ENCODE measurements at places on chromosomes 16 and 17. TPM values are rescaled to one million over a fixed set of nuclear protein-coding genes. Genes with fewer than 3 reads are reported as not detected.

DNA sequence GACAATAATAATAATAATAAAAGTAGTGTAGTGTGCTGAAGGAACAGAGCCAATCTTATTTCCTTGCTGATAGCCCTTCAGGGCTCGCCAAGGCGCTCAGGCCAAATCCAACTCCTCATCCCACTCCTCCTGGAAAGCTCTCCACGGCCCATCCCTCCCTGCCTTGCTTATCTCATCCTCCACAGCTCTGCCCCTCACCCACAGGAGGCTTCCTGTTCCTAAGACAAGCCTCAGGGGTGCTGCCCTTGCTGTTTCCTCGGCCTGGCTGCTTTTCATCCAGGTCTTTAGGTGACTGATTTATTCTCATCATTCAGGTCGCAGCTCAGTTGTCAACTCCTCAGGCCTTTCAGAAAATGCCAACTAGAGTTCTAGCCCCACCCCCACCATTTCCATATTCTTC is 11.2 kb downstream of the GTF3C1 start:
- no peak for DNase-seq

DNA sequence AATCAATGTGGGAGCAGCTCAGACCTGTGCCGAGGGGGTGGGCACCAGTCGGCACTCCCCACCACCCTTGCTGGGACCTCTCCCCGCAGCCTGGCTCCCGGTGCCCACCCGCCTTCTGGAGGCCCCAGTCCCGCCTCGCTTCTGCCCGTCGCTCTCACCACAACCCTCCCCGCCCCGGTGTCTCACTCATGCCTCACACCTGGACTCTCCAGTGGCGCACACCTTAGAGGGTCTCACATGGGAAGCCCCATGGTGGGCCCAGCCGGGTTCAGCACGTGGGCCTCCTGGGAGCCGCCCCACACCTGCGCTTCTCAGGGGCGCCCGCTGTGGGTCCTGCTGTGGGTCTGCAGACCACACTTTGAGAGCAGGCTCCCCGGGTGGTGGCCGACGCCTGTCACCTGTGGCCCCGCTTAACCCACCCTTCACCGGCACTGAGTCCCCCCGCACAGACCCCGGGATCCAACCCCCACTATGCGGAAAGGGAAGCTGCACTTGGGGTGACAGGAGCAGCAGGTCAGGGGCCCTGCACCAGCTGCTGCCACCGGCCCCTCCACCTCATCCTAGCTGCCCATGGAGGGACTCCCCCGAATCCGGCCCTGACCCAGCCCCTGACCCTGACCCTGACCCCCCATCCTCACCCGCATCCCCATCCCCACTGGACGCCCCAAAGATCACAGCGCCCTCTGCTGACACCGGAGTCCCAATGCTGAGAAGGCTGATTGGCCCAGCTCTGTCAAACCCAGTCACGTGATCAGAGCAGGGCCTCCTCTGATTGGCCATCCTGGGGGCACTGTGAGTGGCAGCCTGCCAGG is 27.4 kb upstream of the SLC38A10 start:
- DNase-seq, result no peak

GRCh38 chr17:82334622-82335394 is 1.2 kb upstream of the SECTM1 start:
- DNase-seq, result no peak

GRCh38 chr17:7651097-7651664 is 455 bp downstream of the ATP1B2 start:
- DNase-seq, result no peak

Gene DPEP2
- polyA plus RNA-seq, result not detected

Gene CMTR2
- not detected for polyA plus RNA-seq

DNA sequence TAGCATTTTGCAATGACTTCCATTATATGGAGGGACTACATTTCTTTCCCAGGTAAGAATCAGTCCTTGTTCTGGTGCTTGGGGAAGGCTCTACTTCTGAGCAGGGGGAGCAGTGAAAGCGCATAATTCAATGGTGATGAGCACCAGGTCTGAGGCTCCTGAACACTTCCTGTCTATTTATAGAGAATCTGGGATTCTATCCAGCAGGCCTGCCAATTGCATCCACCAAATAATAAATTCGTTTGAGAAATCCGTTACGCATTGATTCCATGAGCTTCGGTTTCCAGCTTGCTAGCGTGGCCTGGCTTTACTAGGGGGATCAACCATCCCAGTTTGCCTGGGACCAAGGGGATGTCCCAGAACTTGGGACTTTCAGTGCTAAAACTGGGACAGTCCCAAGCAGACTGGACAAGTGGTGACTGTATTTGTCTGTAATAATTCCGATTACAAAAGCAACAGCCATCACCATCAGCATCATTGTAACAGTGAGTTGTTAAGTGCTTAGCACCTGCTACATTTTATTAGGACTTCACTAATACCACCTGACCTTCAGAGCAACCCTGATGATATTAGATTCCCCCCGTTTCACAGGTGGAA is 349.9 kb downstream of the MAF start:
- peak; percentile 67 for DNase-seq

GRCh38 chr16:17469741-17470181 is 999 bp downstream of the XYLT1 start:
- no peak for DNase-seq

Gene MPO
- polyA plus RNA-seq, result 8.6 TPM

GRCh38 chr17:13387952-13388351 is 213.8 kb downstream of the HS3ST3A1 start:
- no peak for DNase-seq

GRCh38 chr17:78429618-78429995 is 51.2 kb downstream of the PGS1 start:
- no peak for DNase-seq

- peak; percentile 41 for DNase-seq
Measured at GRCh38 chr16:49484451-49484849, 110.8 kb downstream of the C16orf78 start.

- no peak for DNase-seq
Measured at GRCh38 chr16:70730031-70730430, 44.2 kb upstream of the MTSS2 start.

Gene P2RX1
- polyA plus RNA-seq, result 28.8 TPM

- DNase-seq, result no peak
Measured at GRCh38 chr17:77210331-77210730, 69.6 kb downstream of the SEC14L1 start.

DNA sequence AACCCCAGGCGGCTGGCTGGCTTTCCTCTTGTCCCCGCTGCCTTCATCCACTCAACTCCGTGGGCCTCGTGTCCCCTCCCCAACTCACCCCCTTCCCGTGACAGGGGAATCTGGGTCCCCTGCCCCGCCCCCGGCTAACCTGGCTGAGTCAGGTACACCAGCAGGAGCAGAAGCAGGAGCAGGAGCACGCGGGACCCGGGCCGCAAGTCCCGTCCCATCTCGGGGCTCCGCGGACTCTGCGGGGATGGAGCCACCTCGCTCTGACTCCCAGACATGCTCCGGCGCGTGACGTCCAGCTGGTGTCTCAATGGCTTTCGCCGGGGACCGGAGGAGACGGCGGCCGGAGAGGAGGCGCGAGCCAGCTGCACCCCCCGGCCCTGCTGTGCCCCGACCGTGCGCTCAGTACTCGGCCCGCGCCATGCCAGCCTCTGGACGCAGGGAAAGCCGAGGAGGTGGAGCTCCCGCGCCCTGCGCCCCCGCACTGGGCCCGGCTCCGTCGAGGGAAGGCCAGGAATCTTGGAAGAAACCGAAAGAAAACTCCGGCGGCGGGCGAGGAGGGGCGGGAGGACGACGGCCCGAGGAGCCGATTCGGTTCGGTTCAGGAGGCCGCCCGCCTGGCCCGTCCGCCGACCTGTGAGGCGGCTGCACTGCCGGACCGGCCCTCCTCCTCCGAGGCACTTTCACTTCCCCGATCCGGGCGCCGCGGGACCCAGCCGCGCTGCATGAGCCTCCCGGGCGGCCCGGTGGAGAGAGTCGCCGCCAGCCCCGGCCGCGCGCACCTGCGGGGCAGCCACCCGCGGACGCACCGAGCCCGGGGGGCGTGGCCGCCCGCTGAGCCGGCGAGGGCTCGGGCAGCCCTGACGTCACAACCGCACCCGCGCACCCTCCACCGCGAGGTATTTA is at the start of the genes CXCL16 and ZMYND15:
CXCL16 (minus strand) TSS at position 807 of the 903 bp plus-strand sequence; CDS start at position 218, 589 bp downstream.
ZMYND15 (plus strand) TSS at position 712 of the 903 bp plus-strand sequence. CDS start 716 bp downstream, outside the sequence.
- DNase-seq, result no peak

DNA sequence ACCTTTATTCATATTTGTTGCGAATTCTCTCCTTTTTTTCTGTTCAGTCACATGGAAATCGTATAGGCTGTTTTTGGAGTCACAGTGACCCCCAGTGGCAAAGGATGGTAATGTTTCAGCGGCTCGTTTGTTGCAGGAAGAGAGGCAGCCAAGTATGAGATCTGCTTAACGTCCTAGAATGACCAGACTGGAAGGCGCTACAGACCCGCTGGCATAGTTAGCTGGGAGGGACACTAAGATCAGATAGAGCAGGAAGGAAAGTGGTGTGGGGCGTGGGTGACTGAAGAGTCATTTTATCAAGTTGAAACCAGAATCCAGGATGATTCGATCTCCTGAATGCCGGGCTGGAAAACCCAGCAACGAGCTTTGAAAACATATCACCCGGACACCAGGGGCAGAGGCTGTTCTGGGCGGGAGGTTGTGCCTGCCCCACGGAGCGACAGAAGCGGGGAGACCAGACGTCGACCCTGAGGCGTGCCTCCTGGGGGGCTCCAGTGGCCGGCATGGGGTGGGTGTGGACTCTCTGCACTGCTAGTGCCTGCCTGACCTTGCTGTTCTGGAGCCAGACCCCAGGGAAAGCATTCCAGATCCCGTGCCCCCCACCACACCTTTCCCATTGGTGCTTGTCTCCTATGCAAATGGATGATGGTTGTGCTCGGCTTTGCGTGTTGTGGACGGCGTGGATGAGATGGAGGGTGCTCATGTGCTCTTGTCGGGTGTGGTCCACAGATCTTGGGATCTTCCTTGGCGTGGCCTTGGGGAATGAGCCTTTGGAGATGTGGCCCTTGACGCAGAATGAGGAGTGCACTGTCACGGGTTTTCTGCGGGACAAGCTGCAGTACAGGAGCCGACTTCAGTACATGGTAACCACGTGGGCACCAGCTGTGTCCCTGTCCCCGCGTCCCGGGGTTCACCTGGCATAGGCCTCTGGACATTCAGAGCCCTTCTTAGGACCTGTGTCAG is 7.7 kb downstream of the IL34 start:
- peak; percentile 92 for DNase-seq

GRCh38 chr16:11242658-11243057 is 13.3 kb downstream of the SOCS1 start:
- no peak for DNase-seq

- peak; percentile 72 for DNase-seq
Measured at GRCh38 chr16:60302676-60303075, 1568.6 kb upstream of the GOT2 start.

Gene CDK12
- polyA plus RNA-seq, result 40.6 TPM

- DNase-seq, result no peak
Measured at GRCh38 chr17:76077584-76078110, 1.3 kb upstream of the ZACN start.

GRCh38 chr17:28391401-28391800 is 14.6 kb downstream of the SLC46A1 start:
- DNase-seq, result no peak

DNA sequence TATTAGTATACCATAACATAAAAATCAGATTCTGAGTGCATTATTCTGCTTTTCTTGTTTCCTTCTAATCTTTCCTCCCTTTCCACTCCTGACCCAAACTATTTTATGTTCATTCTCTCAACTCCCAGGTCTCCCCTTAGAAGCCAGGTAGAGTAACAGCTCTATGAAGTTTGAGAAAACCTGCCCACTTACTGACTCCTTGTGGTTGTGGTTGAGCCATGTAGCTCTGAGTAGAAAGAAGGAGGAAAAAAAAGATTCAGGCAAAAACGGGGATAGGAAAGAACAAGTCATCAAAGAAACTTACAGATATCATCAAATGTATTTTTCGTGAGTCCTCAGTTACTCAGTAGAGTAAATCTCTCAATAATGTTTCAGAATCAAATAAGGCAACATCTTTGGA is 216.7 kb downstream of the PMP22 start:
- no peak for DNase-seq

DNA sequence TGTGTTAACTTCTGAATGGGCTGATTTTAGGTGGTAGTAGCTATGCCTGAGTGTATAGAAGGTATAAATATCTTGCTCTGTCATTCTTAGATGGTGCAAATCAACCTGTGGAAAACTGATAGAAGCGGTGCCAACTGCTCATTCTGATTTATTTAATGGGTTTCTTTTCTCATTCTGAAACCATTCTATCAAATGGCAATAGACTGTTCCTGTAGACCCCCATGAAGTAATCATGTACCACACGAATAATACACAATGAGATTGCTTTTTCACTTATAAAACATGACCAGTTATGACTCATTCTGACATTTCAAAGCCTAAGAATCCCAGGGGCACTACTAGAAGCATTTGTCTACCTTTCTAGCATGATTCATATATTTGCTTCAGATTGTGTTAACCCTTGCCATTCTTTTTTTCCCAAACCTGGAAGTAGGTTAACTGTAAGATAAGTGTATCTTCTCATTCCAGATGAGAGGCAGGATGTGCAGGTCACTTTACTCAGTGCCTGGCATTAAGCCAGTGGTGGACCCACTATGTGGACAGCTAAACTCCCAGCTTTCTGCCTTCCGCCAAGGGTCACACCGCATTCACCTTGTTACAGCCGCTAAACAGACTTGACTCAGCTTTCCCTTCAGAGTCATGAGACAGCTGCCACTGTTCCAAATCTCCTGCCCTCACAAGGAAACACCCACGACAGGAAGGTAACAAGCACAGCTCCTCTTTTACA is 16.4 kb upstream of the SLC16A11 start:
- no peak for DNase-seq

- no peak for DNase-seq
Measured at GRCh38 chr16:26909623-26910022, 157.1 kb upstream of the C16orf82 start.

- DNase-seq, result no peak
Measured at GRCh38 chr16:7839568-7839967, 506.9 kb downstream of the RBFOX1 start.

DNA sequence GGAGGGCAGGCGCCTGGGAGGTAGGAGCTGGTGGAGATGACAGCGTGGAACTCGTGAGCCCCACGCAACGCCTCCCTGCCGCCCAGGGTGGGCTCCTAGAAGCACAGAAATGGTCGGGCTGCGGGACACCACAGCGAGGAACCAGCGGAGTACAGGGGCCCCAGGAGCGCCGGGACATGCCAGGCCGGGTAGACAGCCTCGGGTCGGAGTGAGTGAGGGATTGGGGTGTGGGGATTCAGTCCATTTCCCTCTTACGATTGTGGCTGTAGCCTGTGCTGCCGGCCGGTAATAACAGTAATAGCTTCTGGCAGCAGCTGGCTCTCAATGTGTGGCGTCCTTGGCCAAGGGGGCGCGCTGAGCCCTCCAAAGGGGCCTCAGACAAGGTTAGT is 12.2 kb upstream of the CES3 start:
- no peak for DNase-seq

Data from muscle of arm (tissue), 14 donors.